CD4-positive, alpha-beta T cell treated with Interleukin-4 for 1 hour (primary cell): ENCODE measurements at places on chromosomes 7 and 10.

DNA sequence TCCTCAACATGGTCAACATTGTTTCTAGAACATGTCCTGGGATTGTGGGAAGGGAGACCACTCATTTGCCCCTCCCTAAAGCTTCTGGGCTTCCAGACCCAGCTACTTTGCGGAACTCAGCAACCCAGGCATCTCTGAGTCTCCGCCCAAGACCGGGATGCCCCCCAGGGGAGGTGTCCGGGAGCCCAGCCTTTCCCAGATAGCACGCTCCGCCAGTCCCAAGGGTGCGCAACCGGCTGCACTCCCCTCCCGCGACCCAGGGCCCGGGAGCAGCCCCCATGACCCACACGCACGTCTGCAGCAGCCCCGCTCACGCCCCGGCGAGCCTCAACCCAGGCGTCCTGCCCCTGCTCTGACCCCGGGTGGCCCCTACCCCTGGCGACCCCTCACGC lies at the start of gene EPO:
Gene EPO, plus strand, starts transcription at position 190 of the 392 bp plus-strand sequence. CDS start 513 bp downstream, outside the sequence.
- DNase-seq = no peak

DNA sequence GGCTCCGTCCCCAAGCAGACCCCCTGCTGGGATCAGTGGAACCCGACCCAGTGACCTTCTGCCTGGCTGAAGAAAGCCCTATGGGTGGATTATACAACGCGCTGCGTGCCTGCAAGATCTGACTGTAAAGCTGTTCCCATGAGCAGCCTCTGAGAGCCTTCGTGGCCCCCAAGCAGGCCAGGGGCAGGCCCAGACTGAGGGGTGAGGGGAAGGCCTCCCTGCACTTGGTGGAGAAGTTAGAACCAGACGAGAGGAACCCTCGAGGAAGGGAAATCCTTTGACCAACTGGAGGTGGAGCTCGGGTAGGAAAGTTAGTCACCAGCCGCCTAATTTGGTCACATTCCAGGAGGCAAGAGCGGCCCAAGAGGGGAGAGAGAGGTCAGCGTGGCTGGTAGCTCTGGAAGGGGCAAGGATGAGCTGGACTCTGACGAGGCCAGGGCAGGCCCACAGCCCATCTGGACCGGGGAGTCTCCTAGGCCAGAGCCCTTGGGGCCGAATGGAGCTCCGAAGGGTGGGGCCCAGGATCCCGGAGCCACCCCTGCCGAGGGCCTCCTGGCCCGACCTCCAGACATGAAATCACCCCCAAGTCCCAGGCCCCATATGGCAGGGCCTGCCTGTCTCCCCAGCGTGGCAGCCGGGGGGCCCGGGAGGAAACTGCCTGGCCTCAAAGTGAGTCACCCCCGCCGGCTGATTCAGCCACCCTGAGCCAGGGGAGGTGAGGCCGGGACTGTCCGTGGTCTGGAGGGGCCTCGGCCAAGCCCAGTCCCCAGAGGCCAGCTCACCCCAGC lies 23.3 kb upstream of the PDGFA start:
- no peak for DNase-seq

DNA sequence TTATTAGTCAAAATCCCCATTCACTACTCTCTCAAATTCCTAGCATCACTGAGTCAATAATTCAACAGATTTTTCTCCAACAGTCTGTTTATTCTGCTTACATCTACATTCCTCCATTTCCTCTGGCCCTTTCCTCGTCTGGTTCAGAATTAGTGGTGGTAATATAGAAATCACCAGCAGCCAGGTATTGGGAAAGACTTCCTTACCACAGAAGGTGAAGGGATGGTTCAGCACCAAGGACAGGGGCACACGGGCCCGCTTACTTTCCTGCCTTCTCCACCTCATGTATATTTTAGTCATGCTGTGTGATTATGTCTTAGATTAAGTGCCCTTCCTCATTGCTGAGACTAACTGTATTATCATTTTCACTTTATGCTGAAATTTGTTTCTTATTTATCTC lies 70.4 kb upstream of the APBB1IP start:
- peak; percentile 17 for DNase-seq

DNA sequence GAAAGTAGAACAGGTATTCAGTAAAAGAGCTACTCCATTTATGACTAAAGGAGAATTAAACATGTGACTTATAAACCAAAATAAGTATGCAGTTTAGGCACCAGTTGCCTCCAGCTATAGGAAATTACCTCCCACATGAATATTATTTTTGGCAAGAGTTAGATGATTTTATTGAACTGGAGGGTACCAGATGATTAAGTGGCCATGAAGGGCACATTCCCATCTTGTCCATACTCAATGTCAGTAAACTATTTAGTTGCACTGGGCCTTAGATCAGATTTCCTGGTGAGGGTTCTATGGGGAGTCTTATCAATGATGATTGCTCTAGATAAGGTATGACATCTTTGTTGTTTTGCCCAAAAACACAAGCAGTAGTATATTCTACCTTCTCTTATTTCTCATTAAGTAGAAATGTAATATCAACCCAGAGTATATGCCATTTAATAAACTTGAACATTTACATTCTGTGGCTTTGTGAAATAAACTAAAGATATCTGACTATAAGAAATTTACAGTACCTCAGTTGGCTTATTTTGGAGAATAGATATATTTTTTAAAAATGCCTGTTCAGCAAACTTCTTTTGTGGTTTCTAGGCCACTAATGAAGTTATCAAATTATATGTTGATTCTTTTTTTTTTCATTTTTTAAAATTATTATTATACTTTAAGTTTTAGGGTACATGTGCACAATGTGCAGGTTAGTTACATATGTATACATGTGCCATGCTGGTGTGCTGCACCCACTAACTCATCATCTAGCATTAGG lies 145.3 kb downstream of the SEMA3A start:
- no peak for DNase-seq

GRCh38 chr10:47401874-47402640 lies 18.0 kb upstream of the ZNF488 start:
- DNase-seq = no peak

DNA sequence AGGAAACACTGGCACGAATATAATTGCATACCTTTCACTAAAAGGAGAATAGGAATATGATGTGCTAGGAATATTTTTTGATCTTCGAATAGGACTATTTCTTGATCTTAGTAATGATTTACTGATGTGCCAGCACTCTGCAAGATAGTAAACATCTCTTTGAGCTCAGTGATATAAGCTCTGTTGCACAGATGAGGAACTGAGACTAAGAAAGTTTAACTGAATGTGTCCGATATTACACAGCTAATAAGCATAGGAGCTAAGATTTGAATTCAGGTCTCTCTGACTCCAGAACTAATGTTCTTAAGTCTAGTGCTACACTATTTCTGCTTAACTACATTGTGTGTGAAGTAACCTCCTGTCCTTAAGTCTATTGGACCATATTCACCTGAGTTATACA lies 98.4 kb upstream of the PTPRZ1 start:
- DNase-seq = no peak

- no peak for DNase-seq
Measured at GRCh38 chr7:693280-693679, 33.2 kb upstream of the DNAAF5 start.

DNA sequence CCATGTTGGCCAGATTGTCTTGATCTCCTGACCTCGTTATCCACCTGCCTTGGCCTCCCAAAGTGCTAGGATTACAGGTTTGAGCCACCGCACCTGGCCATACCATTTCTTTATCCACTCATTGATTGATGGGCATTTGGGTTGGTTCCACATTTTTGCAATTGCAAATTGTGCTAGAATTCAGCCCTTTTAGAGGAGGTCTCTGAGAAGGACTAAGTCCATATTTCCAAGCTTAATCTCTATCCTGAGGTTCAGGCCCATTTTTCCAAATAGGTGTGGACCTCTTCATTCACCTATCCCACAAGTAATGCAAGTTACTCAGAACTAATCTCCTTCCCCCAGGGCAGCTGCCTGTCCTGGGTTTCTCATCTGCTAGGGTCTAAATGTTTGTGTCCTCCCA lies 9.7 kb upstream of the OPTN start:
- DNase-seq = no peak

DNA sequence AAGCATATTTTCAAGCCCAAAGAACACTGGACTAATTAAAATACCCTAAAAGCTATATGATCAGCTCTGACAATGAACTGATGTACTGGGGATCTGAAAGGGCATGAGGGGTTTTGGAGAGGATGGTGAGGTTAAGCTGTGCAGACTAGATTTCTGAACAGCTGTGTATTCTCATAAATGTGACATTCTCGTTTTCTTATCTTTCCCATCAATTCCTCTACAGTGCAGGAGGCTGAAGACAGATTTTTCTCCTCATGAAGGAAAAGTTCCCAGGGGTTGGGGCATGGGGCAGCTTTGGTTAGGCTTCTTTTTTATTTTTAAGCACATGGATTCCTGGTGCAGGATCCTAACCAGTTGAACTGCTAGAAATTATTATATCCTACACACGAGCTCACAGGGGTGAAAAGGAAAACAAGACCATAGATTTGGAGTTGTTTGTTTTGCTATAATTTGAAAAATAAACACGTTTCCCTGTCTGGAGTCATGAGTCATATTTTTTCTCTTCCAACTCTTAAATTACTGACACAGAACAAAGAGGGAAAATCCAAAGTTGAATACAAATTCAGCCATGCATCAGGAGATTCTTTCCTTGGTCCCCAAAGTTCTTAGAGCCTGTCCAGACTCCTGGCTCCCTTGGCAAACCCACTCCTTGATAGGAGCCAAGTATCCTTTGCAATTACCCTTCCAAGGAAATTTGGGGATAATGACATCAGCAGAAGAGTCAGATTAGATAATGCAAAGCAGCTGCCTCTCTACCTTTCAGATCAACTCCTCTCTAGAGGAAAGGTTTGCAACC lies 147.7 kb upstream of the NPVF start:
- no peak for DNase-seq

GRCh38 chr10:112250555-112250954 lies 32.6 kb upstream of the TECTB start:
- DNase-seq = no peak

- no peak for DNase-seq
Measured at GRCh38 chr7:10211016-10211415, 762.7 kb upstream of the PHF14 start.

GRCh38 chr10:104472957-104473745 lies 119.5 kb downstream of the CFAP58 start:
- DNase-seq = no peak

DNA sequence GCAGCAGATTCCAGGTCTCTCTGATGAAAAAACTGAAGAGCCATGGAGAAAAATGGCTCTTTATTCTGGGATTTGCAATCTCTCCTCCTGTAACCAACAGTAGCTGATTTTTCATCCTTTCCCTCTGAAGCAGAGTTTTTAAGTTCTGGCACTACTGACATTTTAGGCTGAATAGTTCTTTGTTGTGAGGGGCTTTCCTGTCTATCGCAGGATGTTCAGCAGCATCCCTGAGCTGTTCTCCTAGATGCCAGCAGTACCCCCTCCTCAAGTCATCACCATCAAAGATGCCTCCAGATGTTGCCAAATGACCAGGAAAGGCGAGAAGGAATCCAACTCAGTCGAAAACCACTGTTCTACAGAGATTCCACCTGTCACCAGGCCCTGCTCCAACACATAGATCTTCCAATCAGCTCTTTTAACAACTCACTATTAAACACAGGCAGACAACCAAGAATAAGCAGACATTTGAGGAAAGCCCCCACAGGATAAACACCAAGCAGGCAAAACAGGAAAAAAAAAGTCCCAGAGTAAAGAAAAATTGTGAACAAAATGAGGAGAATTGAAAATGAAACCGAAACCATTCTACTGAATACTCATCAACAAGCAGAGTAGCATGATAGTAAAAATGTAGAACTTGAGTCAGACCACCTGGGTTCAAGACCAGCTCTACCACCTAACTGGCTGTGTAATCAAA lies 124.8 kb downstream of the MPP7 start:
- DNase-seq = no peak

- no peak for DNase-seq
Measured at GRCh38 chr7:92360387-92360786, 86.9 kb upstream of the GATAD1 start.

GRCh38 chr7:106883456-106884026 lies 18.5 kb downstream of the PIK3CG start:
- no peak for DNase-seq

GRCh38 chr10:16948361-16948760 lies 131.1 kb upstream of the RSU1 start:
- DNase-seq = peak; percentile 53

DNA sequence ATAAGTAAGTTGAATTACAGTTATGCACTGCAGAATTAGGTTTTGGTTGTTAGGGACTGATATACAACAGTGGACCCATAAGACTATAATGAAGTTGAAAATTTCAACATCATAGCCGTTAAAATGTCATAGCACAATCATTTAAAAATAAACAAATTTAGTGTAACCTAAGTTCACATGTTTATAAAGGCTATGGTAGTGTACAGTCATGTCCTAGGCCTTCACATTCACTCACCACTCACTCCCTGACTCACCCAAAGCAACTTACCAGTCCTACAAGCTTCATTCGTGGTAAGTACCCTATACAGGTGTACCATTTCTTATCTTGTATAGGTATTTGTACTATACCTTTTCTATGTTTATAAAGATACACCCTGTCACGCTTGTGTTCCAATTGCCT lies 113.7 kb downstream of the RAB11FIP2 start:
- no peak for DNase-seq

GRCh38 chr7:113086431-113086888 lies at the start of gene GPR85:
Gene GPR85, minus strand, starts transcription at chr7:113086827. Its CDS starts 2,106 bp downstream, at chr7:113084721.
- peak; percentile 5 for DNase-seq

DNA sequence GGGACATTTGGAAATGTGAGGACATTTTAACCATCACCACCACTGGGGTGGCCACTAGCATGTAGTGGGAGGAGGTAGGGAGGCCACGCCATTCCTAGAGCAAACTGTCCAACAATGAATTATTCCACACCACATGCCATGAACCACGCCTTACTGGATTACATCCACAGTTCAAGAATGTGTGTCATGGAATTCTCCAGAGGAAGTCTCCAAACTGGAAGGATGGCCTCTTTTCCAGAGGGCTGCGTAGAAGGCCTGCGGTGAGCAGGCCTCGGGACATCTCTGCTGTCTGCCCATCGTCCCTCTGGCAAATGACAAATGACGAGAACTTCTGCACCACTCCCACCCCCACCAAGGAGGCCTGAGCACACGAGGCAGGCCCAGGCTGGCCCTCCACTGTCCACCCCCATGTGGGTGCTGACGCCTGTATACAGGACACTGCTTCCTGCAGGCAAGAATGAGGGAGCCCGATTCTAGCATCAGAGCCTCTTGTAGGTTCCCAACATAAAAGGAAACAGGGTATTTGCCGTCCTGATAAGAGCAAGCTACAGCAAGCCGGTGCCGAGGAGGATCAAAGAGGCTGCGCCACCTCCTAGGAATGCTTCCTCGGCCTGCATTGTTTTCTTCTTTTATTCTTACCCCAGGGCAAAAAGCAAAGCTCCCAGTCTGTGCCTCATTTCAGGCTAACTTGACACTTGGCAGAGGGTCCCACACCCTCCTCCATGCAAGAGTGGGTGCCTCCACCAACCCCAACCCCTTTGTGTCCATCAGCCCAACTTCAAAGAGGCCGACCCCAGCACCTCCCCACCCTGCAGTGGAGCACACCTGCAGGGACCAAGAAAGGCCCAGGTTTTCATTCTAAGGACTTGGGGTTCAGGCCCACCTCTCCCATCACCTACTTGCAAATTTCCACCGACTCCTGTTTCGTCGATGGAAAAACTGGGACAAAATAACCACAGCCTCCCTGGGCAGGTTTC lies 23.9 kb downstream of the TNS3 start:
- DNase-seq = no peak
